ENCODE measurements at places on chromosomes 3 and 15.

DNA sequence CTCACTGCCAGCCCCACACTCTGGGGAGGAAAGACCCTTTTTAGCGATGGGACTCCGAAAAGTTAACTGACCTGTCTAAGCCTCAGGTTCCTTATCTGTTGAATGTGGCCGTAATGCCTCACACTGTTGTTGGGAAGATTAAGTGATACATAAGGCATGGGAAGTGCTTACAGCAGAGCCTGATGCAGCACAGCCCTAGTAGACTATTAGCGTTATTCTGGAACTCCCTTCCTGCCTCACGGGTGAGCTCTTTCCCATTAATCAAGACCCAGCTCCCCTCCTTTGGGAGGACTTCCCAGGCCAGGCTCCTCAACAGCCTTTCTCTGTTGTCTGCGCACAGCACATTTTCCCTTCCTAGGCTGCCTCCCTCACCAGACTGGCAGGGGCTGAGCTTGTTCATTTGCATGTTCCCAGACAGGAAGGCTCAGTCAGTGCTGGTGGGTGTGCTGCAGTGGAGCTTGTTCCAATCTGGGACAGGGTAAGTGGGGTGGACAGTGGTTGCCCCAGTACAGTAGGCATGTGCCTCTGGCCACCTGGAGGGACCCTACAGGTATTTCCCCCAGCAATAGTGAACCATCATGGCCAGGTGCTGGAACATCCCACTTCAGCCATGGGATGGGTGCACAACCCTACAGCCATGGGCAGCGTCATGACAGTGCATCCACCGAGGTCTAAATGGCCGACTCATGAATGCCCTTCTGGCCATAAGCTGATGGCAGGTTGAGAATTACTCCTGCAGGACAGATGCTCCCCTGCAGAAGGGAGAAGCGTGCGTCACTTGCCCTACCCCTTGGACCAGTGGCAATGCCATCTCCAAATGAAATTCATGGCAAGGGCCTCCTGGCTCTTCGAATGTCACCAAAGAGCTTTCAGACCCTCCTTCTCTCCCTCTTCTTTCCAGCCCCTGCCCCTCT is 5.8 kb upstream of the PSTPIP1 start:
- DNase-seq, result peak; percentile 39

DNA sequence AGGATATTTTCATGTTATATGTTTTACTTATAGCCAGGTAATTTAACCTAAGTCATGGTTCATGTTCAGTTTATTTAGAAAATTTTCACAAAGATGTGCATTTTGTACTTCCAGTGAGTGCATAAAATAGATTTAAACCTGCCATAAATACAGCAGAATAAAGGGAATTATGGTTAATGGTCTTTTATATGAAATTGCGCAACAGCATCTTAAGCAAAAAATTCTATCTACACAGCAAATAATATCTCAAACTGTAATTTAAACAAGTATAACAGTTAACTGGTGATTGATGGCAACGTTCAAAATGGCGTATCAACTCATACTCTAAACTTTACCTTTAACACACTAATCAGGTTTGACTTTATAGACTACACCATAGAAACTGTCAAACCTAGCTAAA is 97.6 kb downstream of the ROBO1 start:
- no peak for DNase-seq

DNA sequence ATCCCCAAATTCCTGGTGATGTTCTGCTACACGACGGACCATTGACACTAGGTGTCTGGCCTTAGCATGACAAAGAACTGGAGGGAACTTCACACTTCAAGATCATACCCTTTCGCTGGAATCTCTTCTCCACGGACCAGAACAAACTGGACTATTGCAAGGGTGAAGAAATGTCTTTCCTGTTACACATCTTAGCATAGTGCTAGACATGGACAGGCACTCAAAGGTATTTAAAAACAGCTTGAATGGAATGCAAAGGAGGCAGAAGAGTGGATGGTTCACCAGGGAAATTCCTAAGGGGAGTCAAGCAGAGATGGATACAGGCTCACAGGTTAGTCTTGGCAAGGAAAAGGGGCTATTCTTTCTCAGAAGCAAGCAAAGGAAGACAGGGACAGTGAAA is 33.5 kb upstream of the PDZRN3 start:
- DNase-seq, result no peak

GRCh38 chr3:47005212-47006144 is 26.0 kb downstream of the NBEAL2 start:
- no peak for DNase-seq

GRCh38 chr15:85477730-85478129 is 97.3 kb downstream of the AKAP13 start:
- DNase-seq, result no peak

DNA sequence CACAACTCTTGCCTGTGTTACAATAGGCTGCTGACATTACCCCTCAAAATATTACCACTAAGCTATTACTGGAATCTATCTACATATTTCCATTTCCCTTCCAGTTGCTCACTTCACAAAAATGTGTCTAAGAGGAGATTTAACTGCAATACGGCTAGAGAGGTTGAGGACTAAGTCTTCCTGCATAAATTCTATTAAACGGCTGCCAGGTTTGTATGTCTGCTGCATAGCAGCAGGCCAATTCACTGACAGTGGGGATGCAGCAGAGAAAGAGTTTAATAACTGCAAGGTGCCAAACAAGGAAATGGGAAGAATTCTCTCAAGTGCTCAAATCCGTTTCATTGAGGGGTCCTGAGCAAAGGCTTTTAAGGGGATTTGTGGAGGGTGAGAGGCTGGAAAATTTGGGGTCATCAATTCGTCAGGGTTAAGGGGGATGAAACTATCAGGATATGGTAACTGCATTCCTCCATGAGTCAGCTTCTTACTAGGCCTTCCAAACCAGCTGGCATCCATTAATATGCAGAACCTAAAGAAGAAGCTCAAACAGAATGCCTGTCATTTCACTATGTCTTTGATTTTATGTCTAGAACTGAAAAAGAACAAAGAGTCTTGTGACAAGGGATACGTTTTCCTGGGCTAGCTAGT is 675.6 kb downstream of the TBL1XR1 start:
- no peak for DNase-seq

GRCh38 chr3:127124120-127124519 is 68.8 kb upstream of the PRR23E start:
- DNase-seq, result no peak

GRCh38 chr3:120344349-120344748 is 4.8 kb downstream of the LRRC58 start:
- DNase-seq, result peak; percentile 34

GRCh38 chr3:179825527-179826246 is 172.8 kb downstream of the USP13 start:
- no peak for DNase-seq

GRCh38 chr3:129536804-129537203 is 6.2 kb upstream of the H1-8 start:
- DNase-seq, result no peak

DNA sequence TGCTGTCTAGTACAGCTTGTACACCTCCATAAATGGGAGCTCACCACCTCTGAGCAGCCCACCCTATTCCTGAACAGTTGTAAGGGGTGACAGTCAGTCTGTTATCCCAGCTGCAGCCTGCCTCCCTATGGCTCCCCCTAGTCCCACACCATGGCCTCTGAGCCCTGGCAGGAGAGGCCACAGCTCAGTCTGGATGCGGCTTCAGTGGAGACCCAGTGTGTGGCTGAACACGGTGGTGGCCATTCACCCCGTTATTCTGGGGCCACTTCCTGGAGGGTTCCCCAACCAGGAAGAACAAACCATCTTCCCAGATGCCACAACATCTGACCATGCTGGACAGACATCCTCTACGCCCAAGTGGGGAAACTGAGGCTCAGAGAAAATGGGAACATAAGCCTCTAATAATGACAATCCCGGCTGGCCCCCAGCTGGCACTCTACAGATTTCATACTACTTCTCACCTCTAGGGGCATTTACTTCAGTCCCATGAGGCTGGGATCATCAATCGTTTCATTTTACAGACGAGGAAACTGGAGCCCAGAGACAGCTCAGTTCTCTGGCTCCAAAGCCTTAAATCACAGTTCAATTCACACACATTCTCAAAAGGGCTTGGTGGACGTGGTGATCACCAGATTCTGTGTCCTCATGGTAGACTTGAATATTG is 9.2 kb upstream of the GRIP2 start:
- DNase-seq, result peak; percentile 11

DNA sequence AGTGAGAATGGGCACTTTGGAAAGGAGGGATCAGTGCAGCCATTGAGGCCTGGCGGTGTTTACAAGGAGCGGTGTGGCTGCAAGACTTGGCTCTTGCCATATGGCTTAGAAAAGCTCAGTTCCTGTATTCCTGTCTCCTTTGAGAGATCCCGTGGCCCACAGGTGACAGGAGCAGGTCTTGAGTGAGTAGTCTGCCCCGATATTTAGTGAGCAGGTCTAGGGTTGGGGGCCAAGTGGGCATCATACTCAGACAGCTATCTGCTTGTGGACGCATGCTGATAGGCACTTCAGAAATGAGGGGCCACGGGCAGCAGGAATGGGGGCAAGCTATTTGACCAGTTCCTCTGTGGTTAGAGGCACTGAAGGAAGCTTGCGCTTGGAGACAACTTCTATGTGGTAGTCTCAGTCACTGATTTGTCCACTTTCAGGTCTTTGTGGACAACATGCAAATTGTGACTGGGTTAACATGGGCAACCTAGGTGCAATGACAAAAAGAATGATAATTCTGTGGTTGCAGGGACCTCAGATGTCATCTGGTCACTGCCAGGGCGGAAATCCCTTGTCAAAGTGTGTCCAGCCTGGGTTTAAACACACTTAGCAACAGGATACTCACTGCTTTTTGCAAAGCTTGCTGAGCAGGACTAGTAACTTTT is 1.1 kb downstream of the TMED3 start:
- DNase-seq, result peak; percentile 66
